Naive thymus-derived CD4-positive, alpha-beta T cell (primary cell): ENCODE measurements at places on chromosomes 13 and 19. TPM values are rescaled to one million over a fixed set of nuclear protein-coding genes. Genes with fewer than 3 reads are reported as not detected.

The SULT2B1 gene
- total RNA-seq = not detected

The TICAM1 gene
- total RNA-seq = 13.6 TPM

DNA sequence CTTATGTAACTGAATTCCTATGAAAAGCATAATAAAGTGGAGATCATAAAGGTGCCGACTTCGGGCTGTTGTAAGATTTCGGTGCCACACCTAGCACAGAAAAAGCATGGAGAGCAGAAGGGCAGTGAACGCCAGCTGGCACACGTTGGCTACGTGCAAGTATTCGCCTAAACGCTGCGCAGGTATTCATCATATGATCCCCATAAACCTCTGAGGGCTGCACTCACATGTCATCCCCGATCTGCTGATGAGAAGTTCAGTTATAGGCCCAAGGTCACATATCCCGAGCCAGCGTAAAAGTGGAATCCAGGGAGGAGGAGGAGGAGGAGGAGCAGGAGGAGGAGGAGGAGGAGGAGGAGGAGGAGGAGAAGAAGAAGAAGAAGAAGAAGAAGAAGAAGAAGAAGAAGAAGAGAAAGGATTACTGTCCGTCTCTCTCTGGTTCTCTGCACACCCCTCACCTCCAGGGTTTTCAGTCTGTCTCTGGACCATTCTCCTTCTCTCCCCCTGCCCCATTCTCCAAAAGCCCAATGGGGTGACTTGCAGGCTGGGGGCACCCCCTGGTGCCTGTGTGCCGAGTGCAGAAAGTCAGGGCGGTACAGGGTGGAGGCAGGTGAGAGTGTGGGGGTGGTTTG is 18.6 kb upstream of the CYP2S1 start:
- no peak overlapping the region for H3K27ac ChIP-seq
- H3K27me3 ChIP-seq = no peaks in the 10 kb centered on the region
- no peak for DNase-seq
- H3K4me3 ChIP-seq = no peak overlapping the region
- H3K36me3 ChIP-seq = no peaks in the 10 kb centered on the region
- H3K4me1 ChIP-seq = peaks cover 17% of the 10 kb centered on the region

GRCh38 chr13:105147461-105147860 is 1388.0 kb downstream of the EFNB2 start:
- no peak overlapping the region for H3K4me3 ChIP-seq
- H3K27me3 ChIP-seq = no peaks in the 10 kb centered on the region
- H3K36me3 ChIP-seq = no peaks in the 10 kb centered on the region
- no peaks in the 10 kb centered on the region for H3K4me1 ChIP-seq
- no peak overlapping the region for H3K27ac ChIP-seq
- no peak for DNase-seq

- H3K4me1 ChIP-seq = no peaks in the 10 kb centered on the region
- H3K27ac ChIP-seq = no peak overlapping the region
- H3K4me3 ChIP-seq = no peak overlapping the region
- DNase-seq = no peak
- no peaks in the 10 kb centered on the region for H3K27me3 ChIP-seq
- H3K36me3 ChIP-seq = no peaks in the 10 kb centered on the region
Observed at GRCh38 chr19:756236-756635, 5.3 kb downstream of the MISP start.

DNA sequence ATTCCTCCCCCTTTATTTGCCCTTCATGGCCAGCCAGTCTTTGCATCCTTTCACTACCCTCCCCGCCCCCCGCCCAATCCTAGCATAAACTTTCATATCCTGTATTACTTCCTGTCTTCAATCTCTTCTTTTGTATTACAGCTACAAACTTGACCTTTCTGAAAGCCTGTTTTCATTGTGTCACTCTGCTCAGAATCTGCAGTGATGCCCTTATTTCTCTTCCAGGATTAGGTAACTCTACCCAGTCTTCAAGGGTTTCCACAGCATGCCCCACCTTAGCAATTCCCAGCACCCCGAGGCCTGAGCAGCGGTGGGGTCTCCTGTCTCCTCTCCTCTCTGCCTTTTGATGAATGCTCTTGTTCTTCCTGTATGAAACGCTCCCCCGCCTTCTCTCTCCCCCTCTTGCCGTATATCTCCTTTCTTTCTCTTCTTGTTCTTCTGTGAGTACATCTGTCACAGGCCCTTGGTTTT is 145.6 kb downstream of the SHISA2 start:
- no peaks in the 10 kb centered on the region for H3K27me3 ChIP-seq
- peaks cover 46% of the 10 kb centered on the region for H3K4me1 ChIP-seq
- DNase-seq = peak; percentile 40
- H3K4me3 ChIP-seq = no peak overlapping the region
- H3K27ac ChIP-seq = peak overlapping the region; percentile 70

- no peaks in the 10 kb centered on the region for H3K36me3 ChIP-seq
- peak overlapping the region; percentile 73 for H3K27ac ChIP-seq
- no peaks in the 10 kb centered on the region for H3K4me1 ChIP-seq
- DNase-seq = no peak
- H3K4me3 ChIP-seq = peak overlapping the region; percentile 65
Observed at GRCh38 chr19:21603431-21604231, 98.2 kb downstream of the ZNF429 start.

- H3K36me3 ChIP-seq = no peaks in the 10 kb centered on the region
- no peak overlapping the region for H3K4me3 ChIP-seq
- no peak overlapping the region for H3K27ac ChIP-seq
- H3K4me1 ChIP-seq = no peaks in the 10 kb centered on the region
- no peaks in the 10 kb centered on the region for H3K27me3 ChIP-seq
- no peak for DNase-seq
Observed at GRCh38 chr19:47757617-47758442, 12.5 kb downstream of the NOP53 start.

DNA sequence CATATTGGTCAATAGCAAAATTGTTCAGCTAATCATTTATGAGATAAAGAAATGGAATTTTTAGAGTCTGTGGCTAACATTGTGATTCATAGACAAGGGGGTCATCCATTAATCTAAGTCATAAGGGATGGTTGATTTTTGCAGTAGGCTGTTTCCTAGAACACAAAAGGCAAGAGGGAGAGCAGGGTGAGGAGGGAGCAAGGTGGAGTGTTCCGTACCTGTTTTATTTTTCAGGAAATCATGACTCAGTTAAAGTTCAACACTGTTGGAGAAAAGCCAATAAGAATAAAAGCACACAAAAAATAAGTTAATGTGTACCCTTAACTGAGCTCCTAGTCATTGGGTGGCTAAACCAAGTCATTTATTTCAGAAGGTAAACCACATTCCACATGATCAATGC is 512.4 kb upstream of the ATXN8OS start:
- no peaks in the 10 kb centered on the region for H3K4me1 ChIP-seq
- no peak overlapping the region for H3K4me3 ChIP-seq
- H3K27ac ChIP-seq = no peak overlapping the region

DNA sequence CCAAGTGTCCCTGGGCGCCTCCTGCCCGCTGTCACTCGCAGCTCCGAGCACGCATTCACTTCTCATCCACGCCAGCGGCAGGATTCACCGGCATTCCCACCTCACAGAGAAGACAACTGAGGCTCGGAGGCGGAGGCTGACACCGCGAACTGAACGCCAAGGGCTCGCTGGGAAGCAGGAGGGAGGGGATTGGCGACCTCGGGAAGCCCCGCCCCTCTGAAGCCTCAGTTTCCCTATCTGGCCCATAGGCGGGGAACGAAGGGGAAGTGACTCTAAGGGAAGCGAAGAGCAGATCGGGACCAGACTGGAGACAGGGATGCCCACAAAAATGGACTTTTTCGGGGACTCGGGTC is 256 bp downstream of the MICOS13 start:
- H3K4me1 ChIP-seq = peaks cover 18% of the 10 kb centered on the region
- H3K27me3 ChIP-seq = no peaks in the 10 kb centered on the region
- no peak for DNase-seq
- H3K27ac ChIP-seq = peak overlapping the region; percentile 98

GRCh38 chr13:77239312-77239711 is 87.6 kb downstream of the MYCBP2 start:
- no peak for DNase-seq
- H3K4me1 ChIP-seq = no peaks in the 10 kb centered on the region
- no peak overlapping the region for H3K27ac ChIP-seq

DNA sequence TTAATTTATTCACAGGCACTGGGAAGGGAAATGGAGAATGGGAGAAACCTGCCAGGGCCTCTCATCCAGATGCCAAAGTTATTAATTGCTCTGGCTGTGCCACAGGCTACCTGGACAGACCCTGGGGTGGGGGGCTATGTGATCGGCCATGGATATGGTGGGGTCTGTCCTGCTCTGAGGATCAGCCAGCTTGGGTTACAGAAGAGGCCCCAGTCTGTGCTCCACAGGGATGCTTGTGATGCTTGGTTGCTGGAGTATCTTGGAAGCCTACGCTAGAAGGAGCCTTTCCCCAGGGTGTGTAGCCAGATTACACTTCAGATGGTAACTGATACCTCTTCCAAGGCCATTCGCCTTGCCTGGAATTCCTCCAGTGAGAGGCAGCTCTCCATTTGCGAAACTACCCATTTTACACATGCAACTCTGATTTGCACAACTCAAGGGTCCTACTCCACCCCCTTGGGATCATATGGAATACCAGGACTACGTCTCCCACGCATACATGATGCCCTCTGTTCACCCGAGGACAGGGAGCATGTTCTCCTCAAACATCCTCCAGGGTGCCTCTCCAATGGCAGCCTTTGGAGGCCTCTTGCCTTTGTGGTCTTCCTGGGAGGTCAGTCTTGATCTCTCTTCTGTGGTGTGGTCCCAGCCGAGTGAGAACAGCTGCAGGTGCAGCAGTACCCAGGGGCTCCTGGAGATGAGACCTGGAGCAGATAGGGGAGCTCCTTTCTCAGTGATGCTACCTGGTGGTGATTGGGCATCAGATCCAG is 186.6 kb upstream of the TSHZ3 start:
- no peak overlapping the region for H3K27ac ChIP-seq
- H3K27me3 ChIP-seq = no peaks in the 10 kb centered on the region
- no peak for DNase-seq
- no peaks in the 10 kb centered on the region for H3K4me1 ChIP-seq

DNA sequence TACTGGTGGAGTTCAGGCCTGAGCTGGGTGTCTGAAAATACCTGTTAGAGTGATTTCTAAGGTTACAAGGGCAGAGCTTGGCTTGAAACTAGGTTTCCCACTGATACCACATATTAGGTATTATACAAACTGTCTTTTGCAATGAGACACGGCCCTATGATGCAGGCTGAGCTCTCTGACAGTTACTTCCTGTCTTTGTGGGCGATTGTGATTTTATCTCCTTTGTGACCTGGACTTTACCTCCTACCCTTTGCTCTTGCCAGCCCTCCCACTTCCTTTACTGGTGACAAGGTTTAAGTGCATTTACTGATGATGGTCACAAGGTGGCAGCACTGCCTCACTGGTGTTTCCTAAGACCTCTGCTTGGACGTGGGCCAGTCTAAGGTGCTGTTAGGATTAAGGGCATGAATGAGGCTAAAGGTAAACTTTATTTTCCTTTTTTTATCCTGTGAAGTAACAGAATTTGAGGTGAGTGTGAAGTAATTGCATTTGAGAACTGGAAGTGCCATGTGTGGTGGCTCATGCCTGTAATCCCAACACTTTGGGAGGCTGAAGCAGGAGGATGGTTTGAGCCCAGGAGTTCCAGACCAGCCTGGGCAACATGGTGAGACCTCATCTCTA is 7.7 kb upstream of the CXCL17 start:
- H3K4me1 ChIP-seq = peaks cover 9% of the 10 kb centered on the region
- peak; percentile 84 for DNase-seq
- H3K27me3 ChIP-seq = no peaks in the 10 kb centered on the region
- H3K36me3 ChIP-seq = no peaks in the 10 kb centered on the region
- H3K27ac ChIP-seq = peak overlapping the region; percentile 62

GRCh38 chr19:53424968-53425597 is 6.7 kb upstream of the ZNF761 start:
- H3K27me3 ChIP-seq = no peaks in the 10 kb centered on the region
- no peaks in the 10 kb centered on the region for H3K36me3 ChIP-seq
- DNase-seq = peak; percentile 31
- no peaks in the 10 kb centered on the region for H3K4me1 ChIP-seq

- no peaks in the 10 kb centered on the region for H3K4me1 ChIP-seq
- no peak overlapping the region for H3K27ac ChIP-seq
- H3K36me3 ChIP-seq = no peaks in the 10 kb centered on the region
- H3K4me3 ChIP-seq = no peak overlapping the region
- no peaks in the 10 kb centered on the region for H3K27me3 ChIP-seq
Observed at GRCh38 chr13:111042661-111043226, 72.4 kb upstream of the ARHGEF7 start.
